IMR-90 (cell line): ENCODE measurements at places on chromosomes 12 and 14. TPM values are rescaled to one million over a fixed set of nuclear protein-coding genes. Genes with fewer than 3 reads are reported as not detected.

Gene CLEC2A
- not detected in 2 replicates for total RNA-seq

Gene KITLG
- total RNA-seq = 87.5 and 117 TPM in 2 replicates

Gene KRT2
- not detected in 2 replicates for total RNA-seq

Gene FGF23
- total RNA-seq = not detected in 2 replicates

Gene ULK1
- 1.8 and 1.9 TPM in 2 replicates for total RNA-seq

Gene DCN
- 223 and 241 TPM in 2 replicates for total RNA-seq

Gene POTEG
- not detected in 2 replicates for total RNA-seq

Gene SPTB
- total RNA-seq = under 0.01 TPM in 2 replicates

Gene EML1
- 34.4 and 42.3 TPM in 2 replicates for total RNA-seq
